Lung microvascular endothelial cell (primary cell): ENCODE measurements at places on chromosomes 5 and 9. TPM values are rescaled to one million over a fixed set of nuclear protein-coding genes. Genes with fewer than 3 reads are reported as not detected.

Gene PAEP
- not detected in 2 replicates for total RNA-seq

Gene FOXD4
- under 0.01 and 0.20 TPM in 2 replicates for total RNA-seq

Gene IFNB1
- not detected in 2 replicates for total RNA-seq

Gene THG1L
- total RNA-seq = 5.4 and 10.2 TPM in 2 replicates

Gene PDGFRB
- 5.4 and 9.5 TPM in 2 replicates for total RNA-seq

Gene SLC25A2
- under 0.01 and 0.20 TPM in 2 replicates for total RNA-seq

Gene ITGA2
- 24.8 and 54.3 TPM in 2 replicates for total RNA-seq
